ENCODE measurements at places on chromosomes 3 and 15. TPM values are rescaled to one million over a fixed set of nuclear protein-coding genes. Genes with fewer than 3 reads are reported as not detected.

DNA sequence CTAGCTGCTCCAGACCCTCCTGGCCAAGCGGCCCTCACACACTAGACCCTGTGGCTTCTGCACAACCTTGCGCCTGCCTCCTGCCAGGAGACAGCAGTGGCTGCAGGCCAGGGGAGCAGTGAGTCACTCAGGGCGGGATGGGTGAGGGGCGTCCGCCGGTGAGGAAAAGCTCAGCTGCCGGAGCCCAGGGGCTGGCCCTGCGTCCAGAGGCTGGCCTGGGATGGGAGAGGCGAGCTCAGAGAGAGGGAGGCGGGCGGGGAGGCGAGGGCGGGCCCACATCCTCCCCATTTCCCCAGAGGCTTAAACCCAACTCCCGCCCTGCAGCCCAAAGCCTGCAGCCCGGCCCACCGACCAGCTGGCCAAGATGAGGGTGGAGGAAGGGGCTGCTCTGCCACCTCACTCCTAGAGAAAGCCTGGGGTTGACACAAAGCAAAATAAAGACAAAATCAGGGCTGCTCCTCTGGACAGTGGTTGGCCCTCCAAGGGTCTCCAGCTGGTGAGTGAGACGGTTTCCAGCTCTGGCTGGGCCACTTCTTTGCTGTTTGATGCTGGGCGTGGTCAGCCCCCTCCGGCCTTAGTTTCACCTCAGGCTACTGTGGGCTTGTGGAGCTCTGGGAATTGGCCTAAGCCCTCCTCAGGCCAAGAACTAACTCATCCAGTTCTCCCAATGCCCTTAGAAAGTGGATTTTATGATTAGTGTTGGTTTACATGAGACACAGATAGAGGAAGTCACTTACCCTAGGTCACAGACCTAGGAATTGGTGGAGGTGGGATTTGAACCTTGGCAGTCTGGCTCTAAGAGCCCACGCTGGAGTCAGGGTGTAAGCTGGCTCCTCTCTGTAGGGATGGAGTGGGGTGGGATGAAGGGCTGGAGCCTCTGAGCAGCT is 50.6 kb downstream of the IQSEC1 start:
- no peak for DNase-seq

Gene UROC1
- 0.05 TPM for total RNA-seq

- no peak for DNase-seq
These were observed 104.2 kb upstream of the TGFBR2 start for GRCh38 chr3:30502051-30502741.

Gene TRAK1
- 30.8 TPM for total RNA-seq

GRCh38 chr3:113775516-113775915 is 28.7 kb downstream of the ATP6V1A start:
- peak; percentile 20 for DNase-seq

Gene SHC4
- total RNA-seq, result 21.3 TPM
